ENCODE measurements at places on chromosomes 1 and 21.
A peak's percentile ranks its signal among the peaks of the same experiment; 100 is the strongest.

DNA sequence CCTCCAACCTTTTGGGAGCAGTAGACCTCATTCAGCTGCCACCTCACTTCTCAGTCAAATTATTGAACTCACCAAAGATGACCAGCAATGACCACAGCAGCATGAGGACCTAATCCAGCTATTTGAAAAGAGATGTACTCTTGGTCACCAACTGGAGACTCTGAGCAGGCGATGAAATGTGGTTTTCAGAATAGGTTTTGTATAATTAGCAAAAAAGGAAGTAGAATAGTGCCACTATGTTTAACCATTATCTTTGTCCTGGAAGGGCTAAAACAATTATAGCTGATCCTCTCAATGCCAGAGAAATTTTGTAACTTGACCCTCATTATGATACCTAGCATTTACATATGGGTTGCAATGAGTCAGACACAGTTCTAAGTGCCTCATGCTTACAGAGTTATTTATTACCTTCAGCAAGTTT is at the start of gene FCRL2:
Gene FCRL2, minus strand, starts transcription at position 162 of the 421 bp plus-strand sequence. Its CDS starts 59 bp downstream, at position 103.
- no peak for DNase-seq

DNA sequence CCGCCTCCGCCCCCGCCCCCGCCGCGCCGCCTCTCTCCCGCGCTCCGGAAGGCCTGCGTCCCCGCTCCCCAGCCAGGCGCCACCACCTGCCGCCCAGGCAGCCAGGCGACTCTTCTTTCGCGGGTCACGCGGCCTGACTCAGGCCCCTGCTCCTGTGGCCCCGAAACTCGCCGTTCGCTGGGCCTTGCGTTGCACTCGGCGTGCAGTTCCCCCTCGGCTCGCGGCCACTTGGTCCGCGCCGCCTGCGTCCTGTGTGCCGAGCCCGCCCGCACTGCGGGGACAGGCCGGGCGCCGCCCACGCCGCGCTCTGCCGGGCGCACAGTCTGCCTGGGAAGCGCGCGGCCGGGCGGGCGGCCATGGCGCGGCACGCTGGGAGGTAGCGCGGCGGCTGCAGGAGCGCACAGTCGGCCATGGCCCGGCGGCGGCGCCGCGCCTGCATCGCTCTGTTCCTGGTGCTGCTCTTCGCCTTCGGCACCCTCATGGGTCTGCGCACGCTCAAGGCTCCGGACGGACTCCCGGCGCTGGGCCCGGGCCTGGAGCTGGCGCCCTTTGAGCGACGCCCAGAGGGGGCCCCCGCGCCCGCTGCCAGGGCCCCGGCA is at the start of gene MANEAL:
Gene MANEAL, plus strand, starts transcription at position 75 of the 599 bp plus-strand sequence. Its CDS starts 336 bp downstream, at position 411.
- peak; percentile 39 for DNase-seq

DNA sequence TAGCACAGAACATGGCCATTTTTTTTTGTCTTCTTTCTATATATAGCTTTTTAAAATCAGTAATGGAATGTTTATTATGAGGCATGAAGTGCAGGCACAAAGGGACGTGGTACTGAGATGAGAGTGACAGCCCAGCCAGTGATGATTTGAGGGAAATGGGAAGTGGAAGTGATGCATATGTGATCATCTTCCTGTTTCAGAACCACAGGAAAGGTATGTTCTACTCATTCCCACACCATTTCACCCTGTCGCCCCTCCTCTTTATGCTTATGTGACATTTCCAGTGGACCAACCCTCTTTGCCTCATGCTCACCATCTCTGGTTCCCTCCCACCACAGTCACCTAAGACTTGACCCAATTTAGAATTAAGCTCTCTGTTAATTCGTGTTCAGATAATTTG is 24.3 kb downstream of the PTGS2 start:
- DNase-seq, result no peak

- no peak for DNase-seq
Measured at GRCh38 chr1:197422993-197423392, 154.9 kb downstream of the CRB1 start.

- DNase-seq, result no peak
Measured at GRCh38 chr1:226656201-226656600, 82.9 kb downstream of the ITPKB start.

GRCh38 chr1:185063719-185064118 is 18.4 kb downstream of the RNF2 start:
- DNase-seq, result no peak

- peak; percentile 84 for DNase-seq
Measured at GRCh38 chr1:23544444-23545389, 13.7 kb upstream of the E2F2 start.

DNA sequence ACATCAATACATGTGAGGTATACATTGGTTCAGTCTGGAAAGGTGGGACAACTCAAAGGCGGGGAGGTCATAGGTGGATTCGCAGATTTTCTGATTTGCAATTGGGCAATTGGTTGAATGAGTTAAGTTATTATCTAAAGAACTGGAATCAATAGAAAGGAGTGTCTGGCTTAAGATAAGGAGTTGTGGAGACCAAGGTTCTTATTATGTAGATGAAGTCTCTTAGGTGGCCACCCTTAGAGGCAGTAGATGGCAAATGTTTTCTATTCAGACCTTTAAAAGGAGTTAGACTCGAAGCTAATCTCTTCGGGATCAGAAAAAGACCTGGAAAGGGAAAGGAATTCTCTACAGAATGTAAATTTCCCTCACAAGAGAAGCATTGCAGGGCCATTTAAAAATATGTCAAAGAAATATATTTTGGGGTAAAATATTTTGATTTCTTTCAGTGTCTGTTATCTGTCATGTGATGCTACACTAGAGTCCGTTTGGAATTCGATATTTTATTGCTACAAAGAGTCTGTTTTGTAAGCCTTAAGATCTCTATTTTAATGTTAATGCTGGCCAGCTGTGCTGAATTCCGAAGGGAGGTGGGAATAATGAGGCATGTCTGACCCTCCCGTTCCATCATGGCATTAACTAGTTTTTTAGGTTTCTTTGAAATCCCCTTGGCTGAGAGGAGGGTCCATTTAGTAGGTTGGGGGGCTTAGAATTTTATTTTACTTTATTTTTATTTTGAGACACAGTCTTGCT is 265.1 kb downstream of the PTPRU start:
- DNase-seq, result no peak

GRCh38 chr1:41167667-41168066 is 74.4 kb downstream of the SCMH1 start:
- no peak for DNase-seq

- DNase-seq, result no peak
Measured at GRCh38 chr1:208807446-208808127, 563.4 kb upstream of the PLXNA2 start.

DNA sequence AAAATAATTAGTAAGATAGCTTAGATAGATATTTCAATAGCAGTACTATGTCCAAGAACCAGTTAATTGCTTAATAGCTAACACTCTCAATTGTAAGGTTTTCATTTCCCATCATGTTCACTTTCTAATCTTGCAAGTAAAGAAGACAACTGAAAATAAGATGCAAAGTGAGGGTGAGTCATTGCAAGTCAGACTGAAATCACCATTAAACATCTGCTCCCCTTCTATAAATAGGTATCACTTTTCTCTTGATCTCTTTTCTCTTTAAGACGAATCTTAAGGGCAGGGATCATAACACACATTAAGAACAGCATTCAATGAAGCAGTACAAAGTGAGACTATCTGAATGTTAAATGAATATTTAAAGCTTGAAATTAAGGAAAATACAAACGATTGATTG is 40.4 kb downstream of the UBR4 start:
- DNase-seq, result no peak

DNA sequence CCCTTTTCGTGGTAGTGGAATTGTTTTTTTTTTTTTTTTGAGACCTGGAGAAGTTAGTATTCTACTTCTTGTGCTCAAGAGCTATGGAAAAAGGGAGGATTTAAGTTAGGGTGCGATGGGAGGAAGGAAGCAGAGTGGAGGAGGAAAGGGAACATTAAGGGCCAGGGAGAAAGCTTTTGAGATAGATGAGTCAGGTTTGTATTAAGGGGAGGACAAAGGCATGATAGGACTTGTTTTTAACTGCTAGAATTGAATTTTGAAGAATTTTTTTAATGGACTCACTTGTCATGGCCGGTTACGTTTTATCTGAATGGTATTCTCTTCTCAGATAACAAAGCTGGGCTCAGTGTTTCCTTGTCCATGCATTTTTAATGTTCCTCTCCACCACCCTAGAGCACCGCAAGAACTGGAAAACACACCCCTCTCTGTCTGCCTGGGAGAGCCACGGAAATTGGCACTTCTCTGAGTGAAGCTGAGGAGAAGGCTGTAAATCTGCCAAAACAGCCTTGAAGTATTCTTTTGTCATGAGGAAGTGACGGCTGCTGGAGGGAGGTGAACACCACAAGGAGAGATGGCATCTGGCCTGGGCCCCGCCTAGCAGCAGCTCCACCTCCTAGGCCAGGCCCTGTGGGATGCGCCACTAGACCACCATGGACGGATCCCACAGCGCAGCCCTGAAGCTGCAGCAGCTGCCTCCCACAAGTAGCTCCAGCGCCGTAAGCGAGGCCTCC is 3.5 kb downstream of the NIPAL3 start:
- DNase-seq, result no peak

- no peak for DNase-seq
Measured at GRCh38 chr1:228278432-228278941, 70.6 kb downstream of the OBSCN start.

DNA sequence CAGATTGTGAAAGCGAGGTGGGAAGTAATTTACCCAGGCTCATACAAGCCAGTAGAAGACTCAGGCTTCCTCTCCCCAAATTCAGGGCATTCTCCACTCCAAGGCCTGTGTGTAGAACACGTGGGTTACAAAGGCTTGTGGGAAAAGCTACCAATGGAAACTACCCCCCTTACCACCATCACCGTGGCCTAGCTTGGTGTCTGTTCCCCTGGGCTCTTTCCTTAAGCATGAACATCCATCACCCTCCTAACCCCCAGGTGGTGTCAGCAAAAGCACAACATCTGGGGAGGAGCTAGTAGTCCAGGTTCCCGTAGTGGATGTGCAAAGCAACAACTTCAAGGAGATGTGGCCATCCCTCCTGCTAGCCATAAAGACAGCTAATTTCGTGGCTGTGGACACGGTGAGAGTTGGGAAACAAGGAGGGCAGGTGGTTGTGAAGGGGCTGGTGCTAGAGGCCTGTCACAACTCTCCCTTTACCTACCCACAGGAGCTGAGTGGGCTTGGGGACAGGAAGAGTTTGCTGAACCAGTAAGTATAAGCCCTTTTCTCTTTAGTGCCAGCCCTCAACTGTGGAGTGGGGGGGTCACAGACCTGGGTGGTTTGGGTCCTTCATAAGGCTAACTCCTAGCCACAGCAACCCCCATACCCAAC is 701 bp upstream of the MUTYH start:
- DNase-seq, result no peak

GRCh38 chr1:41492341-41492848 is 7.9 kb upstream of the EDN2 start:
- DNase-seq, result peak; percentile 67

- DNase-seq, result no peak
Measured at GRCh38 chr1:224435999-224436398, 1.4 kb upstream of the WDR26 start.

DNA sequence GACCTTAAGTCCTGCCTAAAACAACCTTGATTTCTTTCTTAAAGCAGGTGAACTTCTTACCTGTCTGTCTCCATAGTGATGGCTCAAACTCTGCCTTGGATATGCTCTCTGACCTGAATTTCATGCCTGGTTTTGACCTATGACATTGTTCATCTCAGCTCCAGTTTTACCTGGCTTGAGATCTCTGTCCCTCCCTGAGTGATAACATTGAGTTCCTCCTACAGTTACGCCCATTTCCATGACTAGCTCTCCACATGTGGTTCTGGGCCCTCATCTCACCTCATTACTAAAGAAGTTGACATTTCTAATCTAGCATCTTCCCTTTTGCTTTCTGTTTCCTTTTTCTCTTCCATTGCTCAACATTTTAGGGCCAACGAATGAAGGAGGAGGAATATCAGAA is 233.1 kb downstream of the HHIPL2 start:
- DNase-seq, result no peak

DNA sequence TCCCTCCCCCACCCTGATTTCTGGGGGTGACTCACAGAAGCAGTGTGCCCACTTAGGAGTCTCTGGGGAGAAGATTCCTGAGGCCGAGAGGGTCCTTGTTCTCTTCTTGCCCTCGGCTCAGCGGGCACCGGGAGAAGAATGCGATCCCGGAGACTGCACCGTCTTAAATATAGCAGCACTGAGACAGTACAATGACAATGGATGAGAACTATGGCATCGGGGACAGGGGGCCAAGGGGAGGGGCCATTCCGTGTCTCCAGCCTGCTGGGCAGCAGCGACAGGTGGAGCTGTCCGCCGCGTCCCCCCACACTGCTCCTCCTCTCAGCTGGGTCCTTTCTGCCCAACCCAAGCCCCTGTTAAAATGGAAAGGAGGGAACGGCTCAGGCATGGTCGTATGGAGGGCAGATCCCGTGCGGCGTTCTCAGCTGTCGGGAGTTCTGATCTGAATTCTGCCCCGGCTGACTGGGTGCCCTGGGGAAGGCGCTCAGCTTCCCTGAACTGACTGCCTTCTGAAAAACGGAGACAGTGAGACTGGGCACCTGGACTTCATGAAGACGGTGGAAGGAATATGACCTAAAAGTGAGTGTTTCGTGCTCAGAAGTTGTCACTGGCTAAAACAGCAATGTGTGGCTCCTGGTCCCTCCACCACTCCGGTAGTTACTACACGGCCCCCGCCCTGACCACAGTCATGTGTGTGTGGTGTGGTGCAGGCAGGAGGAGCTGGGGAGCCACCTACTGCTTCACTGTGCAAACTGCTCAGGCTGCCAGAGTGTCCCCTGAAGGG is at the start of gene MYOM3:
Gene MYOM3, minus strand, starts transcription at position 140 of the 784 bp plus-strand sequence. CDS start 3,499 bp downstream, outside the sequence.
- peak; percentile 54 for DNase-seq

- DNase-seq, result no peak
Measured at GRCh38 chr1:67004176-67004575, 49.8 kb downstream of the SLC35D1 start.

- DNase-seq, result no peak
Measured at GRCh38 chr1:30755746-30756145, 1.8 kb downstream of the LAPTM5 start.

DNA sequence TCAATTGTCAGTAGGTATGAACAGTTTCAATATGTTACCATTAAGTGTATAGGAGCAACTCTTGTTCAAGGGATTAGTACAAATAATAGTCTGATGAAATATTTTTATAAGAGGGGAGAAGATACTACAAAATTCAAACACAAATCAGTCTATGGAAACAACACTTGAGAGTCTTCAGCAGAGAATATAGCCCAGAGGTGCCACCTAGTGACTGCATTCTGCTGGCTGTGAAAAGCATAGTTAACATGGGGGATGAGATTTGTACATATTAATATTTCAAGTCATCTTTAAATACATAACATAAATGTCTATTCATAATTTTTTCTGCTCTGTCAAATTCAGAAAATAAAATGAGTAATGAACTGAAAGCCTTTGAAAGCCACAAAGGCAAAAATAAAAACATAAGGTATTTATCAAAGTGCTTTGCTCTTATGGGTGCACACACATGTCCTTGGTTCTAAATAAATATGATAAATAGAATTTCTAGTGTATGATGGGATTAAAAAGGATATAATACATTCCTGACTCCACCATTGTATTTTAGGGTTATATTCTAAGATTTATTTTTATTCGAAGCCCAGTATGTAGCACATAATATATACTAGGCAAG is 440.9 kb upstream of the ZRANB2 start:
- DNase-seq, result peak; percentile 3

- DNase-seq, result no peak
Measured at GRCh38 chr1:191668525-191668924, 489.7 kb upstream of the RGS18 start.

- DNase-seq, result no peak
Measured at GRCh38 chr1:243409284-243409683, 153.4 kb downstream of the SDCCAG8 start.

All from activated CD4-positive, alpha-beta T cell treated with anti-CD3 and anti-CD28 coated beads, Interleukin-2, amount 50 U/mL, for 48 hours (primary cell).